ENCODE measurements at places on chromosomes 11 and 22.
A peak's percentile ranks its signal among the peaks of the same experiment; 100 is the strongest.

GRCh38 chr22:39466228-39467006, 9.6 kb downstream of the MGAT3 start:
- no peak for DNase-seq

DNA sequence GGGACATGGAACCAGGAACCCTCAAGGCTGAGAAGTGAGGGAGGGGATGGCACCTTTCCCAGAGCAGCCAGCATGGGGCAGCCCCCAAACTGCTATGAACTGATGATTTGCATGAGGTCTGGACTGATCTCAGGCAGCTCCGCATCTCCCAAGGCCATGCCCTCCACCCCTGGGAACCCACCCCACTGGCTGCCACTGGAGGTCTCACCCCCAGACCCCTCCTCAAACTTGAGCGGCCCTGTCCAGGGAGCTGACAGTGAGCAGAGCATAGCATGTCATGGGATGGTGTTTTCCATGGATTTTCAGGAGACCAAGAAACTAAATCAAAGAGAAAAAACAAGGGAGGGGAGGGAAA, 46.8 kb downstream of the NRXN2 start:
- no peak for DNase-seq

DNA sequence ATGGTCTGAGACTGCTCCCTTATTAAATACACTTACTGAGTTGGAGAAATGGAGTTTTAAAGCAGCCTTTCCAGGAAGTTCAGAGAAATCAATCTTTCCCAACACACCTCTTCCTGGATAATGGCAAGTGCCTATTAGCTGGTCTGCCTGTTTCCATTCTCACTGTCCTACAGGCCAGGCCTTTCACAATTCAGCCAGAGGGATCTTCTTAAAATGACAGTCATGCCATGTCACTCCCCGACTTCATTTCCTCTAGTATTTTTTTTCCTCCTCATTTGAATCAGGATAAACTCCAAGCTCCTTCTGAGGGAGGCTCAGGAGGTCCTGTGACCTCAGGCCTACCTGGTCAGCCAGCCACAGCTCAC, 62.6 kb downstream of the FDX1 start:
- no peak for DNase-seq

DNA sequence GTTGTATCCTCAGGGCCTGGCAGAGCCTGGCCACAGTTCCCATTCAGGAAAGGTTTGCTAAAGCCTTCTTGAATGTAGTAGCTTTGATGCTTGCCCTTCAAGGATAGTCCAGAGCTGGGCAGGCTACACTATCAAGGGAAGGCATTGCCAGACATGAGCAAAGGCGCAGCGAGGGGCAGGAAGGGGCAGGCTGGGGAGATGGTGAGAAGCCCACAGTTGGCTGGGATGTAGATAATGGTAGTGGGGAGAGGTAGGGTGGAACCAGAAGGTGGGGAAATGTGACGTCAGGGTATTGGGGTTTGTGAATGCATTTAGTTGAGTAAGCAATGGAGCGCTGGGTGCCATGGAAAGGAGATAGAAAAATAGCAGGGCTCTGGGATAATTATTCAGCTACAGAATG, 28.6 kb downstream of the LRRC32 start:
- DNase-seq = no peak

DNA sequence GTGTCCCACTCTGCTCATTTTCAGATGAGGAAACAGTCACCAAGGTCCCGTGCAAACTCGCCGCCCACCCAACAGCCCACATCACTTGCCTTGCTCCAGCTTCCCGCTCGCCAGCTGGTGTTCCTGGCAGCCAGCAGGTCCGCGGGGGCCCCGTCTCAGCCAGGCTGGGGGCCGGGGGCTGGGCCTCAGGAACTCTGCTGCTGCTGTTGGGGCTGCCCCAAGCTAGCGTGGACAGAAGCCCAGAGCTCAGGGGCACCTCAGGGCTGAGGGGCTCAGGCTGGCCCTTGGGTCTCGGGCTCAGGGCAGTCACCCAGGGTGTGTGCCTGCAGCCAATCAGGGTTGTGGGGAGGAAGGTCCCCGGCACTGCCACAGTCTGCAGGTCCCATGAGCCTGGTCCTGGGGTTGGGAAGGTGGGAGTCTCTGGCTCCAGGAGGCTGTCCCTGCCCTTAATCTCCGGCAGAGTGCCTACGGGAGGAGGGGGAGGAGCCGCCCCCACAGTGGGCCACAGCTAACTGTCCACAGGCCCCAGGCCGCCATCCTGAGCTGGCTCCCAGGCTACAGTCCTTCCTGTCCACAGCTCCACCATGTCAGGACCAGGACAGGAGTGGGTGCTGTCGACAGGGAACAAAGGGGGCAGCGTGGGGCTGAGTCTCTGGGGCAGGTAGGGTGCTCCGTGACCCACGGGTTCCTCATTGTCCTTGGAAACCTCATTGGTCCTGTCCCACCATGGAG, 65.2 kb downstream of the ARFGAP3 start:
- DNase-seq = no peak

DNA sequence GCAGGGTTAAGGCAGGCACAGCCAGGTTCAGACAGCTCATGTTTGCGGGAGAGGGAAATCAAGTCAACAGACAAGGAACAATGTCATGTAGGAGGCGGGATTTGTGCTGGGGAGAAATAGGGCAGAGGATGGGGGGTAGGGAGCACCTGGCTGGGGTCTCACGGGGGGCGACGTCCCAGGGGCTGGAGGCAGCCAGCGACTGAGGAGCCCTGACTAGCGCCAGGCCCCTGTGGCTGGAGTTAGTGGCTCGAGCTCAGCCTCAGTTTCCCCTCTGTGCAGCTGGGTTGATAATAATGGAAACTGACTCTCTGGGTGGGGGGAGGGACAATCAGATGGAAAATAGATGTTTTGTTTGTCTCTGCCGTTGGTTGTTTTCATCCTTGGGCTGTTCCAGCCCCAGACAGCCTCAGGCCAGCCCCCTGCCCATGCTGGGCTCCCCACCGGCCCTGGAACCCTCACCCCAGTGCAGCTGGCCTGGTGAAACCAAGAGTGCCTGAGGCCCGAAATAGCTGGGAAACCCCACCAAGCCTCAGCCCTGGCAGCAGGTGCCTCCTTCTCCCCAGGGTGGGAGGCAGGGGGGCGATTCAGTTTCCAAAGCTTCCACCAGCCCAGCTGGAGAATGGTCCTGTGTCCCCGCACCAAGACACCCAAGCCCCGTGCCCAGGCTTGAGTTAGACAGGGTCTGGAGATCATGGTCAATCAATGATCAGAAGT, 44.1 kb downstream of the IGLL5 start:
- no peak for DNase-seq

GRCh38 chr11:103085758-103086365, 6.1 kb downstream of the DCUN1D5 start:
- no peak for DNase-seq

DNA sequence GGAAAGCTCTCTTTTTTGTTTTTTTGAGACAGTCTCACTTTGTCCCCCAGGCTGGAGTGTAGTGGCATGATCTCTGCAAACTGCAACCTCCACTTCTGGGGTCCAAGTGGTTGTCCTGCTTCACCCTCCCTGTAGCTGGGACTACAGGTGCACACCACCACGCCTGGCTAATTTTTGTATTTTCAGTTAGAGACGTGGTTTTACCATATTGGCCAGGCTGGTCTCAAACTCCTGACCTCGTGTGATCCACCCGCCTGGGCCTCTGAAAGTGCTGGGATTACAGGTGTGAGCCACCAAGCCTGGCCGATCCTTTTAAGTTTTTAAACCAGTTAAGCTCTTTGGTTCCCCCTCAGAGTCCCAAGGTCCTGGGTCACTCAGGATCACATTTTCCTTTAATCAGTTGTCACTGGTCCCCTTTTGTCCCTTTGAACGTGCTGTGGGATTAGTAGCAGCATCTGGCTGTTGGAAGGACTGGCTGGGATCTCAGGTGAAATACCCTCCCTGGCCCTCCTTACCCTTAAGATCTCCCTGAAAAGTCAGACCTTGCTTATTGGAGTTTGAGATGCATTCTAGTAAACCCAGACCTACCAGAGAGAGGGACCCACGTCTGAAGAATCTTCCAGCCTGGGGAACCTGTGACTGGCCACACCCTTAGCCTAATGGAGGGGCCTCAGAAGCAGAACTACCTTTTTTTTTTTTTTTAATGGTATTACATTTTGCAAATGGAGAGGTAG, 8.1 kb downstream of the MALAT1 start:
- DNase-seq = no peak

DNA sequence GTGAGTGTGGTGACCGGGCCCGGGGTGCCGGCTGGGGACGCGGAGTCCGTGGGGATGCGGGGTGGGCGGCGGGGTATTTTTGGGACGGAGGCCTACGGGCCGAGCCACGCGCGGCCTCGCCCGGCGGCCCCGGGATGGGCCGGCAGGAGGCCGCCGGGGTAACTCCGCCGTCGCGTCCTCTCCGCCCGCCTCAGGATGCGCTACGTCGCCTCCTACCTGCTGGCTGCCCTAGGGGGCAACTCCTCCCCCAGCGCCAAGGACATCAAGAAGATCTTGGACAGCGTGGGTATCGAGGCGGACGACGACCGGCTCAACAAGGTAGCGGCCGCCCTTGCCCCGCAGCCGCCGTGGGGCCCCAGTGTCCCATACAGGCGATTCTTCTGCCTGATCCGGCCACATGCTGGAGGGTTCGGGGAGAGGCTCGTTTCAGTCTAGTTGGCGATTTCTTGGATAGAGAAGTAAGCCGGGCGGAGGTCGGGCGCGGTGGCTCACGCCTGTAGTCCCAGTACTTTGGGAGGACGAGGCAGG, 337 bp downstream of the RPLP2 start:
- DNase-seq = no peak

- DNase-seq = no peak
Measured at GRCh38 chr11:11119917-11120316, 233.1 kb downstream of the CSNK2A3 start.

GRCh38 chr11:75270896-75271418, 30.4 kb downstream of the TPBGL start:
- DNase-seq = no peak

GRCh38 chr11:119716582-119717498, 12.2 kb downstream of the NECTIN1 start:
- DNase-seq = no peak

GRCh38 chr11:105109855-105110687, 29.5 kb downstream of the CARD18 start:
- DNase-seq = no peak

- no peak for DNase-seq
Measured at GRCh38 chr11:103892603-103893002, 143.8 kb upstream of the DDI1 start.

GRCh38 chr11:80297858-80298632, 857.2 kb upstream of the TENM4 start:
- DNase-seq = no peak

GRCh38 chr11:40292721-40293508, 1166.5 kb downstream of the LRRC4C start:
- no peak for DNase-seq

DNA sequence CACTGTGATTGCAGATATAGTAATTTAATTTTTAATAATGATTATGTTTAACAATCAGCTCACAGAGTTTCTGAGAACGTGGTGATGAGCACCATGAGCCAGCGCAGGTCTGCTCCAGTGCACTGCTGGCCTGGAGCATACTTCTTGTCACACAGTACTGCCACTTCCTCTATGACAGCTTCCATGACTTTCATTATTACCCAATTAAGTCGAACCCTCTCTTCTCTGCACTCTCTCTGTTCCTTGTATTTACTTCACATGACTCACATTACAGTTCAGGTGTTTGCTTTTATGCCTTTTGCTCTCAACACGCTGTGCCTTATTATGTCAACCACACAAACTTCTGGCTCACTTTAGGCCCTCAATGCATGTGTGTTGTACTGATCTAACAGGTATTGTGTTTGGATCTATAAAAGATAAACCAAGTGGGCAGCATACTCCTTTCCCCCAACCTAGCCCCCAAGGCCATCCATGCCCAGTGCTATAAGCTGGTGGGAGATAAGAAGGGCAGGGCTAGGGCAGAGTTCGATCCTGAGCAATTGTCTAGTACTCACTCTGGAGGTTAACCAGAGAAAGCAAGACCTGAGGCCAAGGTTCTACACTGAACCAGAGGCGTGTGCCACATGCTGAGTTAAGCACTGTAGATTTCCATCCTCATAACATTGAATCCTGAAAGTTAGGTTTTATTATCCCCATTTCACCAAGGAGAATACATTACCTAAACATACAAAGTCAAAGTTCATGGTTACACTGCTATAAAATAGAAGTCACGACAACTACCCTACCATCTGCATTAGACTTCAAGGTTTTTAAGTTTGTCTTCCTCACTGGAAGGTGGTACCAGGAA, 356.5 kb downstream of the INSC start:
- no peak for DNase-seq

GRCh38 chr11:38553148-38553547, 1955.1 kb upstream of the RAG2 start:
- no peak for DNase-seq

- DNase-seq = no peak
Measured at GRCh38 chr11:14544611-14545010, 24.4 kb upstream of the PSMA1 start.

DNA sequence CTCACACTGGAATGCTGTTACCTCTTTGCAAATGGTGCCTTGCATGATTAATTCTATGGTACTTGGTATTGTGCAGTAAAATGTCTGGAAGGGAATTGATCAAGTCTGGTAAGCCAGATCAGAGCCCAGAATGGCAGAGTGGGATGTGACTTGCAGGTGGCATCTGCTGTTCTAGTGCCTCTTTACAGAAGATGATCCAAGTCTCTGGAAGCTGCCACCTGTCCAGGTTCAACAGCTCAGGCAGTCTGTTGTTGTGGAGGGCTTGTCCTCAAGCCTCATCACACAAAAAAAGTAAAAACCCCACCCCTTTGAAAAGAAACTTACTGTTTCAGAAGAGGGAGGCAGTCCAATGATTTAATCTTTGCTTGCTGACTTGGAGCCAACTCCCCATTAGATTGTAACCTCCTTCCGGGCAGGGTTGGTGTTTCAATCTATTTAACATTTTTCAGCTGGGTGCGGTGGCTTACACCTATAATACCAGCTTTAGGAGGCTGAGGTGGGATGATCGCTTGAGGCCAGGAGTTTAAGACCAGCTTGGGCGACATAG, 17.1 kb downstream of the ZNRF3 start:
- no peak for DNase-seq

- no peak for DNase-seq
Measured at GRCh38 chr22:40322021-40322420, 24.3 kb upstream of the ADSL start.

DNA sequence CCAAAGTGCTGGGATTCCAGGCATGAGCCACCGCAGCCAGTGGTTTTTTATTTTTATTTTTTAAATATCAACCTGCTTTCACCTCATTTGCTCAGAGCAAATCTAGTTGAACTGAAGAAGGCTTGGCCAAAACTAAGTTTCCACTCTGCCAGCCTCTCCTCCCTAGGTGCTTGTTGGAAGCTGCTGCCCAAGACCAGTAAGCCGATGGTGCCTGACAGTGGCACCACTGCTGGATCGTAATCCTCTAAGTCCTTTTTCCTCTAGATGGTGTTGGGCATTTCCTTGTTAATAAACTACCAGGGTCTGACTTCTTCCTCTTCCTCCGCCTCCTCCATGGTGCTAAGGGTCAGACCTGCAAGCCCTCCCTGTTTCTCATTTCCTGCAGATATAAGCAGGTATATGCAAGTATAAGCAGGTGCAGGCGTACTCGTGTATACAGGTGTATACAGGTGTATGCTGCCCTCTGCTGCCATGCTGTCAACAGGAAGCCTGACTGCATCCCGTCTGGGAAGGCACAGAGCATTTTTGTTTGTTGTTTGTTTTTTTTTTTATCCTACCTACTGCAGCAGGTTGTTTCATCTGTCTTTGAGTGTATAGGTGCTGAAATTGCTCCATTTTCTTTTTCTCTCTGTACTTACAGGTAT, 1.6 kb downstream of the NADSYN1 start:
- peak; percentile 16 for DNase-seq

Data from effector memory CD4-positive, alpha-beta T cell (primary cell).